Aorta (tissue), 5 donors: ENCODE measurements at places on chromosomes 11 and 22.

- no peak for DNase-seq
- no peak overlapping the region for H3K27ac ChIP-seq
- H3K36me3 ChIP-seq: no peaks in the 10 kb centered on the region
- no peaks in the 10 kb centered on the region for H3K27me3 ChIP-seq
- no peaks in the 10 kb centered on the region for H3K4me1 ChIP-seq
Measured at GRCh38 chr22:30826670-30827355, 132.1 kb downstream of the OSBP2 start.

- no peak overlapping the region for H3K4me3 ChIP-seq
- no peaks in the 10 kb centered on the region for H3K27me3 ChIP-seq
- no peak for DNase-seq
- H3K27ac ChIP-seq: peak overlapping the region; percentile 65
Measured at GRCh38 chr11:19814421-19814820, 101.8 kb downstream of the NAV2 start.

- H3K4me3 ChIP-seq: no peak overlapping the region
- no peaks in the 10 kb centered on the region for H3K36me3 ChIP-seq
- no peak for DNase-seq
- no peaks in the 10 kb centered on the region for H3K27me3 ChIP-seq
- H3K4me1 ChIP-seq: no peaks in the 10 kb centered on the region
Measured at GRCh38 chr11:62120431-62120830, 3.4 kb upstream of the INCENP start.

DNA sequence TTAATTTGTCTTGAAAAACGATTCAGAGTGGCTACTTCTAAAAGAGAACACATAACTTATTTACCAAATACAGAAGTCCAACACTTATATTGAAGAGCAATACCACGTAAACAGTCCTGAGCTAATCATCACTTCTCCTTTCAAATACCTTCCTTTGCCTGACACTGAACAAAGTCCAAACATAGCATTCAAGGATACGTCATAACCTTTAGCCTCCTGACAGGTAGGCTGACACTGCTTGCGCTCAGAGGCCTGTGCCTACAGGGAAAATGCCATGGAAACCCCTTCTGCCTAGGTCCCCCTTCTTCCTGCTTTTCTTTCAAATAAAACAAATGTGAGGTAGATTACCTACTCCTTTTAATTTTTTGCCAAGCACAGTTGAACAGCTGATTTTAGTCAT is 510.0 kb downstream of the INSC start:
- no peak for DNase-seq
- H3K27ac ChIP-seq: no peak overlapping the region
- no peaks in the 10 kb centered on the region for H3K27me3 ChIP-seq
- H3K36me3 ChIP-seq: no peaks in the 10 kb centered on the region
- no peaks in the 10 kb centered on the region for H3K4me1 ChIP-seq

DNA sequence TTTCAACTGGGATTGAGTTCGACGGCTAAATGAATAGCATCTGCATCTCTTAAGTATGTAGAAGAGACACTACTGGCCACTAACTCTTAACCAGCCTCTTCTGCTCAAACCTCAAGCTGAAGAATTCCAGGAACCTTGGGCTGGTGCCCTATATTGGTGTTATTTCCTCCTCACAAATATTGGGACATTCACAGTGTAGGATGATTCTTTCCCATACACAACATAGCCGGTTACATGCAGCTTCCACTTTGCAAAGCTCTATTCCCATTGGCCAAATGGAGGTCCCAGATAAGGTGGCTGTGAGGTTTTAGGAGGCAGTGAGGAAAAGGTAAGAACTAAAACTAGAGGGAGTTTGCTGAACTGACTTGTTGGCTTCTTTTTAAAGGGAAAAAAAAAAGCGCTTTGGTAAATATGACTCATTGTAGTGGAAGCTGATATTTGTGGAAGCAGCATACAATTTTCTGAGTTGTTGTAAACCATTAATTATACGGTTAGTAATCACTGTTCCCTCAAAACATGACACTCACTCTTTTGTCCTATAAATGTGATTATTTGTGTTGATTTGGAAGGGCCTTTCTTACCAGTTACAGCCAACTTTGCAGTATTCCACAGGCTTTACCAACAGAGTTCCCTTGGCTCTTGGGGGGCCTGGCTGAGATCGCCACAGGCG is 17.6 kb downstream of the C22orf31 start:
- H3K27ac ChIP-seq: peak overlapping the region; percentile 69
- no peaks in the 10 kb centered on the region for H3K36me3 ChIP-seq
- H3K4me3 ChIP-seq: no peak overlapping the region
- H3K4me1 ChIP-seq: peaks cover 4% of the 10 kb centered on the region
- no peaks in the 10 kb centered on the region for H3K27me3 ChIP-seq

DNA sequence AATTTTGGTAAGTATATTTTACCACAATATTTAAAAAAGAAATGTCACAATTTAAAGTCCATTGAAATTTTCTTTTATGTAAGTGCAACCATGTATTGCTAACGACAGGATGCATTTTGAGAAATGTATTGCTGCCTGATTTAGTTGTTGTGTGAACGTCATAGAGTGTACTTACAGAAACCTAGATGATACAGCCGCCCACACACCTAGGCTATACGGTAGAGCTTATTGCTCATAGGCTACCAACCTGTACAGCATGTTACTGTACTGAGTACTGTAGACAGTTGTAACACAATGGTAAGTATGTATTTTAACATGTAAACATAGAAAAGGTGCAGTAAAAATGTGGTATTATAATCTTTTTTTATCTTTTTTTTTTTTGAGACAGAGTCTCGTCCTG is 48.1 kb downstream of the CBL start:
- H3K27ac ChIP-seq: no peak overlapping the region
- H3K4me1 ChIP-seq: no peaks in the 10 kb centered on the region
- H3K27me3 ChIP-seq: no peaks in the 10 kb centered on the region
- H3K36me3 ChIP-seq: no peaks in the 10 kb centered on the region
- DNase-seq: no peak

GRCh38 chr22:32823024-32823730 is 21.7 kb downstream of the TIMP3 start:
- H3K36me3 ChIP-seq: no peaks in the 10 kb centered on the region
- H3K27me3 ChIP-seq: no peaks in the 10 kb centered on the region
- no peak for DNase-seq
- no peaks in the 10 kb centered on the region for H3K4me1 ChIP-seq

DNA sequence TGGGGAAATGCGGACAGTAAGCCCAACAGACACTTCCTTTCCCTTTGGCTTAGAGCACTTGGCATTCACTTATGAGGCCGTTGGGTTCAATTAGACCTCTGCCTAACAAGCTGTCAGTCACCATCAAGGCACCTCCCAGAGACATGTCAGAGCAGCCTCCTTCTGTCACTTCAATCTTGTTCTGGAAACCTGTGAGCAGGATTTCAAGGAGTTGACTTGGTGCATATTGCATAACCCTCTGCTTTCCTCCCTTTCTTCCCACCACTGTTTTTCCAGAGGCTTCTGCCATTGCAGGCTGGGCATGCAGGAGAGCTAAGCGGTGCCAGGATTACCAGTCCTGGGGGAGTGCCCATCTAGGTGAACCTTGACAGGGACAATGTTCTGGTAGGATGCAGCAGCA is 484.2 kb upstream of the LRRC4C start:
- no peaks in the 10 kb centered on the region for H3K27me3 ChIP-seq
- DNase-seq: no peak
- no peak overlapping the region for H3K4me3 ChIP-seq
- no peaks in the 10 kb centered on the region for H3K36me3 ChIP-seq
- H3K27ac ChIP-seq: no peak overlapping the region
- H3K4me1 ChIP-seq: no peaks in the 10 kb centered on the region

DNA sequence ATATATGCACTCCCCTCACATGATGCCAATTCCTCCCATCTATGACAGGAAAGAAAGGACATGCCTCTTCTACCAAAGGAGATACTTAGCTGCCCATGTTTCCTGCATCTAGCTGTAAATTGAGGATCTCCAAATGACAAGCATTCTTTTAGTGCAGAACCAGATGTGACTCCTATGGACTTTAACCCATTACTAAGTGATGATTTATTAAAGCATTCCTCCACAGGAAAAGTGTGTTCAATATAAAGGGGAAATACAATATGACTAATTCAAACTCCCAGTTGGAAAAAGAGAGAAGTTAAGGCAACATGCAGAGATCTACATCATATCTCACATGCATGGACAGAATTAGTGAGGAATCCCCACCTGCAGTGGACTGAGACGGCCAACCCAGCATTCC is 221.3 kb downstream of the FAM76B start:
- H3K27me3 ChIP-seq: no peaks in the 10 kb centered on the region
- no peaks in the 10 kb centered on the region for H3K36me3 ChIP-seq
- DNase-seq: no peak

GRCh38 chr11:63672936-63673539 is 1.9 kb upstream of the ATL3 start:
- DNase-seq: no peak
- no peak overlapping the region for H3K27ac ChIP-seq
- no peaks in the 10 kb centered on the region for H3K36me3 ChIP-seq

GRCh38 chr11:71244116-71244810 is 8.1 kb downstream of the SHANK2 start:
- H3K4me1 ChIP-seq: no peaks in the 10 kb centered on the region
- H3K36me3 ChIP-seq: no peaks in the 10 kb centered on the region
- no peak overlapping the region for H3K27ac ChIP-seq
- DNase-seq: no peak
- no peaks in the 10 kb centered on the region for H3K27me3 ChIP-seq

- no peaks in the 10 kb centered on the region for H3K36me3 ChIP-seq
- H3K4me3 ChIP-seq: no peak overlapping the region
- no peaks in the 10 kb centered on the region for H3K27me3 ChIP-seq
Measured at GRCh38 chr22:27545085-27545484, 256.5 kb downstream of the MN1 start.

DNA sequence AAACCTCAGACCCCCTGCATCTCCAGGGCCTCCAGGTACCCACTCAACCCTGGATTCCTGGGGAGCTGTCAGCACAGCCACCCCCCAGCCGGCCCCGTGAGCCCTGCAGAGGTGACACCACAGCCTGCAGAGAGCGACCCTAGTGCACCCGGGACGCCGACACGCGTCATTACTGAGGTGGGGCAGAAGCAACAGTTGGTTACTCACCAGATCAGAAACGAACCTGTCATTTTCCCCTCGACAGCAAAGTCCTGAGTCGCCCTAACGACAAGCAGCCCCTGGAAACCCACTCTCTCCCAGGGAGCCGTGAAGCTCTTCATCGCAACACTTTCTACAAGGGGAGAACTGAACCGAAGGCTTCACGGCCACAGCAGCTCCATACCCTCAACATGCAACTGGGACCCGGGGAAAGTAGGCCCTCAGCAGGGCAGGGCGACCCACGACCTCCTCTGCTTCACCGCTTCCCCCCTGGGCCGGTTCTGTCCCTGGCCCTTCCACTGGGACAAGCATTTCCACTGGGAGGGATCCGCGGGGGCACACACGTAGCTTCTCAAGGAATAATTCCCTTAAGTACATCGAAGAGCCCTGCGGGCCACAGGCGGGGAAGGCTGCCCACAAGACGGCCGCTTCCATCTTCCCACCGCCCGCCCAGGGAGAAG is 1.6 kb downstream of the BRD1 start:
- no peak for DNase-seq
- peaks cover 4% of the 10 kb centered on the region for H3K36me3 ChIP-seq
- H3K4me3 ChIP-seq: peak overlapping the region; percentile 84
- no peaks in the 10 kb centered on the region for H3K27me3 ChIP-seq
- H3K4me1 ChIP-seq: peaks cover 3% of the 10 kb centered on the region

- H3K4me3 ChIP-seq: no peak overlapping the region
- H3K36me3 ChIP-seq: no peaks in the 10 kb centered on the region
- no peak for DNase-seq
- no peaks in the 10 kb centered on the region for H3K27me3 ChIP-seq
- no peak overlapping the region for H3K27ac ChIP-seq
Measured at GRCh38 chr11:111123463-111124398, 121.8 kb upstream of the POU2AF2 start.
